ENCODE measurements at places on chromosomes 7 and 10.

DNA sequence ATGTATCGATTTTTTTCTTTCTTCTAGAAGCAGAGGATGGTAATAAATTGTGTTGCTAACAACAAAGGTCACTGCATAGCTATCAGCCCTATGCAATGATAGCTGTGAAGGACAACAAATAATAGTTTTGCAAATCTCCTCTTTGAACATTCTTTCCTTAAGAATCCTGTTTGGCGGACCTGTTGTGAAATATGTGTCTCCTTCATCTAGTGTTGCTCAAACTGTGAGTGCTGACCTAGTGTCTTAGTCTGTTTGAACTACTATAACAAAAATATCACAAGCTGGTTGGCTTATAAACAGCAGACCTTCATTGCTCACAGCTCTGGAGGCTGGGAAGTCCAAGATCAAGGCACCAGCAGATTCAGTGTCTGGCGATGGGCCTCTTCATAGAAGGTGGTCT lies 53.7 kb downstream of the CAV1 start:
- no peak for DNase-seq

GRCh38 chr10:102172288-102172687 lies 20.1 kb downstream of the NOLC1 start:
- DNase-seq = no peak

GRCh38 chr7:136566491-136566890 lies 302.0 kb upstream of the CHRM2 start:
- DNase-seq = no peak

GRCh38 chr7:3634396-3634795 lies 333.3 kb downstream of the SDK1 start:
- no peak for DNase-seq

DNA sequence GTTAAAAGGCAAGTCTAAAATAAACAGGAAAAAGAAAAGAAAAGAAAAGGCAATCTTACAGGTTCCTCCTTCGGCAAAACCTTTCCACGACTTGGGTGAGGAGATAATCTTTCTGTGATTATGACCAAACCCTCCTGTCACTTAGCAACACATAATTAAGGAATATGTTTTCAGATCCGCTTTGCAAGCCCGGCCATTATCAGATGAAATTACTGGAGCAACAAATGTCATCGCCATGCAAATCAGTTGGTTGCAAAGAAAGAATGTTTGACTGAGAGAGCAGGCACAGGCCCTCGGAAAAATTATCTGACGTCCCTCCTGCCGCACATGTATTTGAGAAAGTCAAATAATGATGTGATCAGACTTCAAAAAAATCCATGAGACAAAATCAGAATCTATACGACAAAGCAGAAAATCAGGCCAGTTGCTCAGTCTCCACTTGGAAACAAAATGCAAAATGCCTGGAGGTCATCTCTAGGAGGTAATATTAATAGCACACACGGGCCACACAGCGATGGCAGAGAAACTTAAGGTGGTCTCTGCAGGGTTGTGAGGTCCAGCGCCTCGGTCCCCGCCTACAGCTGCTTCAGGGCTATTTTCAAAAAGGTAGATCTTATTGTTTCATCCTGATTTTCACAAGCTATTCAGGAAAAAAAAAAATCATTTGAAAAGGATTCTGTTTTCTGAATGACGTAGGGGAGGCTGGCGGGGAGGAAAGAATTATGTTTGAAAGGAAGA lies 82.7 kb downstream of the ZRANB1 start:
- no peak for DNase-seq
